ENCODE measurements at places on chromosomes 7 and 10. TPM values are rescaled to one million over a fixed set of nuclear protein-coding genes. Genes with fewer than 3 reads are reported as not detected.

The CCZ1 gene
- total RNA-seq: 75.6 TPM

The HBP1 gene
- 24.7 TPM for total RNA-seq

The GFRA1 gene
- 10.2 TPM for total RNA-seq

The ARMC3 gene
- total RNA-seq: 0.55 TPM

The SYT15B gene
- total RNA-seq: 2.7 TPM

All from A549 treated with CORT108297 at 1 μM for 4 hours (cell line).